ENCODE measurements at places on chromosomes 6 and 20.
A peak's percentile ranks its signal among the peaks of the same experiment; 100 is the strongest.

DNA sequence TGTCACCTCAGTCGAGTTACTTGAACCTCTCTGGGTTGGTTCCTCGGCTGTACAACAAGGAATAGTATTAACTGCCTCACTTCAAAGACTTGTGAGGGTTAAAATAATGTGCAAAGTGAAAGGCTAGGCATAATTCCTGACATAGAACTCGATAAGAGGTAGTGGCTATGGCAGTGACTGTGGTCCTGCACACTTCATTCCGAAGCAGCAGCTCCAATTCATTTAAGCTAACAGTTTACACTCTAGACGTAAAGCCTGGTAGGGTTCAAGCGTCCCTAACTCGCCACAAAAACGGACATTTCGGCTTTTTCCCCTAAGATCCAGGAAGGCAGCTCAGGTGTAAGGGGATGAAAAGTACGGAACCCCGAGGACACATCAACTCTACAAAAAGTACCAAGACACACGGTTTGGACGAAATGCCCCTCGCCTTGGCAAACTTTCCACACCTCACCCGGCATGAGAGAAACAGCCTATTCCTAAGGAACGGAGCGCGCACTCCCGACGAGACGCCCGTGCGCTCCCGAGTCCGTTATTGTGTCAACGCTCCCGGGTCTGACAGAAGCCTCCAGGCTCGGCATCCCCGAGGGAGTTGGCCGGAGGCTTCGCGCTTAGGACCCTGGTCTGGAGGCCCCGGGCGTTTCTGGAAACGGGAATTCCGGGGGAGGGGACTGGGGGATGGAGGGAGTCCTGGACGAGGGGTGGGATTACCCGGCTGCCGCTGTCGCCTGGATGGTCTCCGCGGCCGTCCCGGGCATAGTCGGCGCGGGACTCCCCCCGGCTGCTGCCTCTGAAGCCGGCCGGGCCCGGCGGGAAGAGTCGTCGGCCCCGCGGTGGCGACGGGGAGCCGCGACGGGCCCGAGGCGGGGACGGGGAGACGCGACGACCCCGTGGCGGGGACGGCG is 937 bp downstream of the ZNF318 start:
- DNase-seq, result peak; percentile 69

DNA sequence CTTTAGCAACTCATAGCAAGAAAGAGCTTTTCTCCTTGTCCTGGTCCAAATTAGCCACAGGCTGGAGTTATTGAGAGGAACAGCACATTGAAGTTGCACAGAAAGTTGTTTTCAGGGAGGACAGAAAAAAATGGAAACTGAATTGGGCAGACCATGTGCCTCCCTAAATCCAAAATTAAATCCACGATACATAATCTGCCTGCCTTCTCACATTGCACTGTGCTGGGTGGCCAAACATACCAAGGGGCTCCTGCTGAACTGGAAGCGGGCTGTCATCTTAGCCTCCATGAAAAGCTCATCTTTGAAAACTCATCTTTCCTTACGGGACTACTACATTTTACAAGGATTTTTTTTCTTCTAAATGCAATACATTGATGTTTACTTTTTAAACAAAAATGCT is 59.9 kb downstream of the TNFAIP3 start:
- no peak for DNase-seq

DNA sequence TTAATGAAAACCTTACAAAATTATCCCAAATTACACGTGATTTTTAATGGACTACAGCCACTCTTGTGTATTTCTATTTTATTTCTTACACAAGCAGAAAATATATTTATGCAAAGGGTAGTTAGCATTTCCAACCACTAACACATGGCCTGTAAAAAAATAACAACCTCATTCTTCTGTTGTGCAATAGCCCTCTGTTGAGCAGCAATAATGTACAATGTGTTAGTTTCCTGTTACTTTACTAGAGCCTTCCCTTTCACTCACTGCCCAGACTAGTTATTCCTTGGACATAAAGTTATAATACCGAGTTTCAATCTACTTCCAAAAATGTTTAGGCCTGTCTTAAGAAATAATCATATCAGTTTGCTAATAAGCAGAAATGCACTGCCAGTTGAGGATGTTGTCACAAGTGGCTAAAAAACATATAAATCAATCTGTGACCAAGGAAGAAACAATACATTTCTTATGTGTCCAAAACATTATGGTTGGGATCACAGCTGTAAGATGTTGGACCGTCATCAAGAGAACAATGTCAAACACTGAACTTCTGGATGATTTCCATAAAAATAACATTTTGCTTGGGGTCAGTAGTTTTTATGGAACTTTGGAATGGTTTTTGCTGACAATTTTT is 73.6 kb upstream of the RNF146 start:
- DNase-seq, result no peak

DNA sequence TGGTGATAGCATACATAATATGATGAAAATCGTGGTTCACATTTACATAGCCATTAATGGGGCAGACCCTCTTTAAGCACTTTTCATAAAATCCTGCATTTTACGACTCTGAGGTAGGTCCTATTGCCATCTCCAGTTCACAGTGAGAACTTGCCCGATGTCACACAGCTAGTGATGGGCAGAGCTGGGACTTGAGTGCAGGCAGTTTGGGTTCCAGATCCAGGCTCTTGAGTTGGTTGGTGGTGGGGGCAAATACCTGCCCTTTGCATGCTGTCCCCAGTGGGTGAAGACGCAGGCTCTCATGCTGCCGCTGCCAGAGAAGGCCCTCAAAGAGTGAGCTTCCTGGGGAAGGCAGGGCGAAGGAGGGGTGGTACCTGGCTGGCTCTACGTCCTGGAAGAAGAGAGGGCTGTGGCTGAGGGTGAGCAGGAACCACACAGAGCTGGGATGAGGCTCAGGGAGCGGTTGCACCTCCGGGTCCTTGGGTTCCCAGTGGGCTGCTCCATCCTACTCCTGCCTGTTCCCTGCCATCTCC is 6.1 kb upstream of the BAK1 start:
- DNase-seq, result no peak

DNA sequence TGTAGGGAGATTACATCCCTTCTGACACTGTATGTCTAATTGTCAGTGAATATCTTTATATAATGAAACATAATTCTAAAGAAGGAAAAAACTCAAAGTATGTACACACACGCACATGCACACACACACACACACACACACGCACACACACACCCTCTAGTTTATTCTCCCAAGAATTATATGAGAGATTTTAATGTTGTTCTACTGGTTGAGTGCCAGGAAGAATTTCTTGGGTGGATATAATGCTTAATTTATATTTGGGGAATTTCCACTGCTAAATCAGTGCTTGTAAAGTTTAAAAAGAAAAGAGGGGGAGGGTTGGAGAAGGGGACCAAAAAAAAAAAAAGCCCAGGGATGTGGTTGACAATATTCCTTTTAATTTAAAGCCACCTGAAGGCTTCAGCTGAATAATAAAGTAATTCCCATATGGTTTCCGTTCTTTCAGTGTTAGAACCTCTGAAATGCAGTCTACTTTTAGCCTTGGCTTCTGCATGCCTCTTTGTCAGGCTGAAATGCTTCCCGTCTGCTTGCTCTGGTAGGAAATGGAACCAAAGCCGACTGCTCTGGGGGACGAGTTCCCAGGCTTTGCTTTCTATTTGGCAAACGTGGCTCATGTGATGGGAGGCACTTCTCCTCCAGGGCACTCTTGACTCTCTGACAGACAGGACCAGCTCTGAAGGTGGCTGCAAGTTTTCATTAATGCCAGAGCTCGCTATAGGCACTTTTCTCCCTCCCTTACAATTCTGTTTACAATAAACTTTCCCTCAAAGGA is 225.4 kb downstream of the PRL start:
- DNase-seq, result peak; percentile 81

DNA sequence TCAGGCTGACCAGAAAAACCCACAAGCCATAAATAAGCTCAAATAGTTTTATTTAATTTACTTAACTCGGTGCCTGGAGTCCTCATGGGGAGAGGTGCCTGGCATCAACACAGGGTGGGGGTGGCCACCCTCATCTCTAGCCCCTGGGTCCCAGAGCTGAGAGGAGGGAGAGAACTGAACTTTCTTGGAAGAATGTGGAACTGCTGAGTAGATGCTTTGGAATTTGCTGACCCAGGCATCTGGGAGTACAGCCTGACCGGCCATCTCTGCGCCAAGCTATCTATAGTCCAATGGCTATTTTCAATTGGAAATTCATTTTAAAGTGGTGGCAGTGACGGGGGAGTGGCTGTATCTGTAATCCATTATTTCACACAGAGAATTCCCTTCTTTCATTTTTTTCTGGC is 104.8 kb downstream of the CDH26 start:
- DNase-seq, result no peak

- DNase-seq, result no peak
Measured at GRCh38 chr6:160507420-160507819, 156.7 kb downstream of the LPA start.

DNA sequence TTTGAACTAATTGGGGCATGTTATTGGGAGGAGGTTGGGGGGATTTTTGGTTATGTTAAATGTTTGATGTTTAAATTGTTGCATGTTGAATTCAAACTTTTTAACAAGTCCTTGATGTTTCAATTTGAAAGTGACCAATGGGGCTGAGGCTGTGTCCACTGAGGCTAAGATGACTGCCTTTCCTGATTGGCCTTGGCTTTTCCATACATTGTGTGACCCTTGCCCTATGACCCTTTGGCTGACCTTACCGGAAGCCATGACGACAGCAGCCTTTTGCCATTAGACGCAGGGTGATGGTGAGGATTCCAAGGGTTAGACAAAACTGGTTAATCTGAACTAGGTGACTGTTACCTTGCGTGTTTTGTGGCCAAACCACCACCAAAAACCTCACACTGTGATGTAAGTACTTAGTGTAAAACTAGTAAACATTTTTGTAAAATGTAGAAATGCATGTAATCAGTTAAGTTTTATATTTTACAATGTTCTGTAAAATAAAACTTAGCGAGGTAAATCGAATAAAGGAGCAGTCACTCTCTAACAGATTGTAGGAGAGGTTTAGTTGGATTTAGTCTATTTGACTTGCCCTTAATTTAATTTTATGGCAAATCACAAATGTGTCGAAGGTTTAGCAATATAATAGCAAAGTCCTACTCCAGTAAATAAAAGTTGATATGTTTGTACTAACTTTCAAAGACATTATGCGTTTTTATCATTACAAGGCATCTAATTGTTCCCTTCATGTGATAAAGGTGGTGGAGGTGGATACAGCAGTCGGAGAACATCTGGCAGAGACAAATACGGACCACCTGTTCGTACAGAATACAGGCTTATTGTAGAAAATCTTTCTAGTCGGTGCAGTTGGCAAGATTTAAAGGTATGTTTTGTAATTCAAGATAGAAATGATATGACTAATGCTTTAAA is 1.6 kb downstream of the SRSF6 start:
- peak; percentile 53 for DNase-seq

DNA sequence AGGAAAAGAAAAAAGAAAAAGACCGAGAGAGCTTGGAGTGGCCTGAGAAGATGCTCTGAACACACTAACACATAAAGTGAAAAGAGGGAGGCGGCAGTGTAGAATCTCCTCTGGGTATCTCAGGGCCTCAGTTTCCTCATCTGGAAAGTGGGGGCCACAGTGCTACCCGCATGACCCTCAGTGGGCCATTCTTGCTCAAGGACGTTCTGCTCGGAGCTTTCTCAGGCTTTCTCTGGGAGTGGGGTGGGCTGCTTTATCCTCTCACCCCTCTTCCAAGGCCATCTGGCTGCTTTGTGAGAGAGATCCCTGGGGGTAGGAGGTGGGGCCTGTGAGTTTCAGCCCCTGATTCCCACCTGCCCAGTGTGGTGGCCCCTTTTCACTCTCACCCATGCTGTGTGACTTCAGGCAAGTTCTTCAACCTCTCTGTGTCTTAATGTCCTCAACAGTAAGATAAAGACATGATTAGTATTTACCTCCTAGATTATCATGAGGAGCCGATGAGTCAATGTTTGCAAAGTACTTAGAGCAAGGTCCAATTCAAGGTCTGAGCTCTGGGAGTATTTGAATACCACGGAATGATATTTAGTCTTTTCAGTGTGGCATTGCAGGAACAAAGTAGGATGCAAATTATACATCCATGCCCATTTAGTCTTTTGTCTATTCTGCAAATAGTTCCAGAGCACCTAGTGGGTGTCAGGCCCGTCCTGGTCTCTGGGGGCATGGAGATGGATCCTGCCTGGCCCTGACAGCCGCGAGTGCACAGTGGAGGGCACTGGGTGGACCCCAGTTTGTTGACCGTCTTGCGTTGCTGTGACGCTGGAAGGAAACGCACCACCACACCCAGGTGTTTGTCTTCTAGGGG is 34.3 kb downstream of the SRC start:
- no peak for DNase-seq
